ENCODE measurements at places on chromosomes 12 and 14.

GRCh38 chr14:61149896-61150295, 131.2 kb downstream of the TMEM30B start:
- DNase-seq: no peak

DNA sequence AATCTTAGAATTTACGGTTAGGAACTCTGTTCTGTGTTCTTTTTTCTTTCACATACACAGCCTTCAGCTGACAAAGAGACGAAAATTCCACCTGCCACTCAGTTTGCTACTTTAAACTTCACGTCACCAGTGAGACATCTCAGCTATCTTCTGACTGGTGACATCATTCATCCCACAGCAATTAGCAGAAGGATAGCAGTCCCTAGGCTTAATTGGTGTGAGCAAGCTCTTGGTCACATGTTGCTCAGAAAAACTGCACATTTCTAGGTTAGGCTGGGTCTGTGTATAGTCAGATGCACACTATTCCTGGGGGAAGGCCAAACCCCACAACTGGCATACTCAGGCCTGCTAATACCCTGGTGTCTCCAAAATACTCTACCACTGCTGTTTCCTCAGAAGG, 23.9 kb downstream of the SLC7A7 start:
- no peak for DNase-seq

DNA sequence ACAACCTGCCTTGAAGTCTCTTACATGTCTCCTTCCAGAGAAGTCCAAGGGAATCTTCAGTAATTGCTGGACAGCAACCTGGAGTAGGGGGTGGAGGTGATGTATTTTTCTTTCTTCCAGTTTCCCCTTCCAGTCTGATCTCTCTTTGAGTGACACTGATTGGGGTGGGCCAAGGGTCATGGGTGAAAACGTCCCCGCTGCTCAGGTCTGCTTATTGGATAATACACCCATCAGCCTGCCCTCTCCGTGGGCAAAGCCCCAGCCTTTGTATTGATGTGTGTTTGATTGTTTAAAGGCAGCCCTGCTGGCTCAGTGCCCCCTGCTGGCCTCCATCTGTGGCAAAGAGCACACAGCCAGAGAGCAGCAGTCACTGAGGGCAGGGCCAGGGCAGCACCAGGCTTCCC, 35.7 kb upstream of the ATP2A2 start:
- DNase-seq: peak; percentile 27

- DNase-seq: no peak
These were observed 57.2 kb upstream of the CCND2 start for GRCh38 chr12:4216187-4216927.

- DNase-seq: peak; percentile 6
These were observed 1168.3 kb downstream of the BCL11B start for GRCh38 chr14:98103705-98104104.

DNA sequence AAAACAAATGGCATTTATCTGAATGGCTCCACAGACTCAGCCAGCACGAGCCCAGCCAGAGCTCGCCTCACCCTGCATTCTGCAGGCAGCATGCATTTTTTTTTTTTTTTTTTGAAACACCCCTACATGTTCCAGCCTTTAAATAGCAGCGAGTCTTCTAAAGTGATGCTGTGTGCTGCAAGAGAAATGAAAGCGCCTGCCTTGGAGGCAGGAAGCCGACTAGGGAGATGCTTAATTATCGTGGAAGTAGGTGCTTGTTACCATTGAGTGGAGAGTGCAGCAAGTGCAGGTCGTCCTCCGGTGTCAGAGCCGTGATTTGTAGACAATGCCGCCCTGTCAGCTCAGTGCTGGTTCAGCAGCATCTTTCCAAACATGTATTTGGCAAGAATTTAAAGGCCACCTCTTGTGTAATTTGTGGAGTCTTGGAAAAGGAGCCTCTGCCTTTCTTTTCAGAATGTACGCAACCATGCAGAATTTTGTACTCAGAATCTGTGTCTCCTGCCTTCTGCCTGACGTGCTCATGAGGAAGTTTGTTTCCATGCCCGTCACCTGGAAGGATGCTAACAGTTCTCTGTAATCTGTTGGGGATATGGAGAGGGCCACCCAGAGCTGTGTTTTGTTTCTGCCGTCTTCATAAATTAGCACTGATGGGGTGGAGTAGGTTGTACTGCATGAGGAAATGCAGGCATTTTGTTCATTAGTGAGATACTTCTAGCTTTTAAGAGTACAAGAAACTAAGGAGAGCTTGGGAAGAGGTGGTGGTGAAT, 345.9 kb upstream of the RGS6 start:
- DNase-seq: no peak

- DNase-seq: no peak
These were observed 36.6 kb downstream of the SERPINA3 start for GRCh38 chr14:94648801-94649200.

- no peak for DNase-seq
These were observed 106.9 kb upstream of the CPM start for GRCh38 chr12:69039911-69040310.

DNA sequence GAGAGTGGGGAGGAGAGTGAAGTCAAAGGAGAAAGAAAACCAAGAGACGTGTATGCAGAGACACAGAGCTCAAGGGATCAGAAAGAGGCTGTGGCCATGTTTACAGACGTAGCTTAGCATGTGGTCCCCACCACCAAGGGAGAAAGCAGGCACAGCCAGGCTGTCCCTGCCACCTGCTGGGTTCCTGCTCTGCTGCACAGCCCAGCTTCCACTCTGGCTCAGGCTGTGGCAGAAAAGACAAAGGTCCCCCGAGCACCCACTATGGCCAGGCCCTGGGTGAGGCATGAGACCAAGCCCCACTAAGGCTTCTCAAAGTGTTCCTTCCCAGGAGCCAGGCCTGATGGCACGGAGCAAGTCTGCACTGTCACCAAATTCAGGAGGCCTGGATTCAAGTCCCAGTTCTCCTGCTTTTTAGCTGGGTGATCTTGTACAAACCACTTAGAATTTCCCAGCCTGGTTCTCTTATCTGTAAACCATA, 25.9 kb upstream of the COL2A1 start:
- DNase-seq: no peak

Data from effector memory CD8-positive, alpha-beta T cell (primary cell).